ENCODE measurements at places on chromosomes 3 and 15.

GRCh38 chr15:68442041-68442440, 10.1 kb upstream of the ITGA11 start:
- no peak for DNase-seq

- no peak for DNase-seq
Observed at GRCh38 chr15:74304431-74304830, 63.0 kb downstream of the CYP11A1 start.

DNA sequence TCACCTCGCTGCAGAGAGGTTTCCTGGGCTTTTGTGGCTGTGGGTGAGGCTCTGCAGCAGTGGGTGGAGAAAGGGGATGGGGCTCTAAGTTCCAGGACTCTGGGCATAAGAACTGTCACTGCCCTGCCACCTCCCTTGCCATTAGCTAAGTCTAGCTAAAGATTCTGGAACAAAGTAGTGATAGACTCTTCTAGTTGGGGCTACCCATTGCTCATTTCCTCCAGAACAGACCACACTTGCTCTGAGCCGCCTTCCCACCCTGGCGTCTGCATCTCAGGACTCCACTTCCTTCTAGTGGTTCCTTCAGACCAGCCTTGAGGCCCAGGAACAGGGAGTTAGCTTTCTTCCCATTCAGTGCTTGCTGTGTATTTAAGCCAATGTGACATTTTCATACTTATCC, 7.5 kb downstream of the ARHGAP31 start:
- no peak for DNase-seq

DNA sequence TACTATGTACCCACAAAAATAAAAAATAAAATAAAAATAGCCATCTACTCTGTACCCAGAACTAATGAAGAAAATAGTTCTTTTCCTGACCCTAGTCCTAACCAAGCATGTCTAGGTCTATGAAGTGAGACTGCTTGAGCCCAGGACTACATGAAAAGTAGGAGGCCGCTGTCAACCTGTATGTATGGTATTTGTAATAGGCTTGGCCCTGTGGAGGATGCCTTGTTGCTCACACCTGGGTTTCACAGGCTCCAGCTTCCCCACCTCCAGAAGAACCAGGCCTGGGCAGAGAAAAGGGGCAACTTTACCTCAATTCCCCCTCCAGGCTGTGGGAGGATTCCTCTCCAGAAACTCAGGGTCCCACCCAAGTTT, 6.8 kb upstream of the PKM start:
- no peak for DNase-seq

Measured in right hindlimb (tissue), 1 donor.